ENCODE measurements at places on chromosomes 7 and 10.

- DNase-seq, result no peak
These were observed 40.3 kb downstream of the SFMBT2 start for GRCh38 chr10:7370511-7370910.

DNA sequence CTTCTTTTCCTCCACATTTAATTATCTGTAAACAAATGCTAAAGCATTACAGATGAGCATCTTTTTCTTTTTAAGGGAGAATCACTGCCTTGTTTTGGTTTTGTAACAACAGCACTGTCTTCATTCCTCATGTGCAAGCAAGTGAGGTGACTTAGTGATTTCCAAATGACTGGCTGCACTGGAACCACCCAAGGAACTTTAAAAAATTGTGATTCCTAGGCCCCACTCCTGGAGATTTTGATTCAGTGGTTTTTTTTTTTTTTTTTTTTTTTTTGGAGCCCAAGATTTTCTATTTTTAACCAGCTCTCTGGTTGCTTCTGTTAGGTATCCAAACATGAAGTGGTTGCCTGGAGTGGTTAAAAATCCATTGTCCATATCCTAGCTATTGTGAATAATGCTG, 176.2 kb downstream of the LRMDA start:
- no peak for DNase-seq

- no peak for DNase-seq
These were observed 1085.5 kb downstream of the SORCS1 start for GRCh38 chr10:106078895-106079576.

DNA sequence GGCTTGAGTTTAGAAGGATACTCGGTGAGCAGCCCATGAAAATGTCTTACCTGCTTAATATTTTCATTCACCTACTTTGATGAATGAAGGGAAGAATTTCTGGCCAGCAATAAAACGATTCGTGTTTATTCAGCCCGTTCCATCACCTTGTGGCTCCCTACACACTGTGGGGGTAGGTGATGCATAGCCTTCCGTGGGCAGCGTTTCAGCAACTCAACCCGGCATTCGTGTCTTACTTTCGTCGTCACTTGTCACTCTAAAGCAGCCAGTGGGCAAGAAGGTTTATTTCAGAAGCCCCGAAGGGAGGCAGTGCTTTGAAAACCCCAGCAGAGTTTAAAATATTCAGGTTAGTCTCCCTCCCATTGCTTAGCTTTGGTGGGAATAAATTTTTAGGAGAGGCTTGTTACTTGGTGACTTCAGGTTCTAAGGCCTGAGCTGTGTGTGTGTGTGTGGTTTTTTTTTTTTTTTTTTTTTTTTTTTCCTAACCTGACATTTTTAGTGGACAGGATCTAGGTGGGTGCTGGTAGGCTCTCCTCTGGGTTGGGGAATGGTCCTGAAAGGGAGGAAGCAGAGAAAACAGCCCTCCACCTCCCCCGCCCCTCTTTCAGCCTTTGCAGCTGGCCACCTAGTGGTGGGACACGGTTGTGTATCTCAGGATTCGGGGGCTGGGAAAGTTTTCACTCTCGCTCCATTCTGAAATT, 1.8 kb downstream of the GRK5 start:
- DNase-seq, result peak; percentile 65

- no peak for DNase-seq
These were observed 319.1 kb upstream of the CNTNAP2 start for GRCh38 chr7:145797507-145797906.

- no peak for DNase-seq
These were observed 173.5 kb upstream of the RNF32 start for GRCh38 chr7:156466955-156467625.

GRCh38 chr7:154424350-154424749, 372.2 kb downstream of the DPP6 start:
- DNase-seq, result no peak

GRCh38 chr10:132593900-132594876, 56.6 kb downstream of the INPP5A start:
- no peak for DNase-seq

DNA sequence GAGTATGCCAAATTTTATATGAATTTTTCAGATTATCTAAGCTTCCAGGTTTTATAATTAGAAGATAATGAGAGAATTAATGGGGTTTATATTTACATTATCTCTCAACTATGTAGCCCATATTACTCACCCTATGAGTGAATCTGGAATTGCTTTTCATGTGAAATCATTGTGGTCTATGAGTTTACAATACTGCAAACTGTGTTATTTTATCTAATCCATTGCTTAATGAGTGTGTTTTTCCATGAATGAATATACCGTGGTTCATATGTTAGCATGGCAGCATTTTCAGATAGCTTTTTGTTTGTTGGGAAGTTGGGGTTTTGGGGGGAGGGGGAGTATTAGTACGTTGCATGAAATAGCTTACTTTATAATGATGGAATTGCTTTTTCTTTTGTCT, 44.5 kb downstream of the FGFBP3 start:
- DNase-seq, result no peak

DNA sequence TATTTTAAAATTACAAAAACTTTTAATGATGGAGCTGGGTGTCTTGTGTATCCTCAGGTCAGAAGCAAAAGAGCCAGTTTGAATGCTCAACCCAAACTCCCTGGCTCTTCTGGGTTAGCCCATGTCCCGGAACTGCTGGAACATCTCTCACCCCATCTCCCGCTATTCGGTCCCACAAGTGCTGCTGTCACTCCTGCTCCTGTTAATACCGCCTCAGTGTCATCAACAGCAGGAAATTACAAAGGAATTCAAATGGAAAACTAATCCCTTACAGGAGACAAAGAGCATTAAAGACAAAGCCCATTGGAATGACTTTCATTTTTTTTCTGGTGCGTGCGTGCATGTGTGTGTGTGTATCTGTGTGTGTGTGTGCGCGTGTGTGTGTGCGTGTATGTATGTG, 112.0 kb upstream of the C7orf33 start:
- DNase-seq, result no peak

- DNase-seq, result no peak
These were observed 878.5 kb downstream of the LRMDA start for GRCh38 chr10:76309741-76310587.

GRCh38 chr7:156897673-156898072, 4.7 kb upstream of the LMBR1 start:
- DNase-seq, result no peak

DNA sequence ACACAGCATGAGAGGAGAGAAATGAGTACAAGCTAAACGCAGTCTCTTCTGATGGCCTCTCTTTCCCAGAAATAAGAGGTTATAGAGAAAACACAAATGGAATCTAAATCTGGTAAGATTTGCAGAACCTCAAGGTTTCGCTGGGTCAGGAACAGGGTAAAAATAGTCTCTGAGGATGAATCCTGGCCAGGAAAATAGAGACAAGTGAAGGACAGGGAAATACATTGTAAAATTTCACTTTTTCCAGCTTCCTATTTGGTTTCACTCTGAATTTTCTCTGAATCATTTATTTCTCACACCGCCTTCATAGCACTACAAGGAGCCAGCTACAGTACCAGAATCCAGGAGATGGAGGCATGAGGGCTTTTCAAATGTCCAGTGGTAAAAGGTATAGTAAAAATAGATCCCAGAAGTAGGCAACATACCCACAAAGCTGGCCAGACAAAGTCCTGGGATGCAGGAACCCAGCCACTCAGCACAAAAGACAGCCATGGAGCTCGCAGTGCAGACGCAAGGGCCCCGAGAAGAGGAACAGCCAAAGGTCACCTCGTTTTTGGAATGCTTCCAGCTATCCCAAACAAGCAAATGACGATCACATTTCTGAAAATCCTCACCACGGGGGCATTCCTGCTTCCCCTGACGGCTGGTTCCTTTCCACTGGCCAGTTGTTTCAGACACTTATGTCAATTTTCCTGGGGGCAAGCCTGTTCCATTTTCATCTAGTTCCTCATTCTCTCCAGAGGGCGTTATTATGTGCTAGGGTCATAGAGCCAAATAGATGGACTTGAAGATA, 21.5 kb upstream of the IKZF1 start:
- no peak for DNase-seq

Measured in activated CD4-positive, alpha-beta T cell treated with anti-CD3 and anti-CD28 coated beads for 4 hours (primary cell).